Globus pallidus (tissue), 1 donor: ENCODE measurements at places on chromosomes 5 and 9.

GRCh38 chr9:103819936-103820335 lies 274.2 kb upstream of the SMC2 start:
- no peak for DNase-seq

GRCh38 chr9:91727316-91727861 lies 222.6 kb downstream of the ROR2 start:
- DNase-seq = no peak

DNA sequence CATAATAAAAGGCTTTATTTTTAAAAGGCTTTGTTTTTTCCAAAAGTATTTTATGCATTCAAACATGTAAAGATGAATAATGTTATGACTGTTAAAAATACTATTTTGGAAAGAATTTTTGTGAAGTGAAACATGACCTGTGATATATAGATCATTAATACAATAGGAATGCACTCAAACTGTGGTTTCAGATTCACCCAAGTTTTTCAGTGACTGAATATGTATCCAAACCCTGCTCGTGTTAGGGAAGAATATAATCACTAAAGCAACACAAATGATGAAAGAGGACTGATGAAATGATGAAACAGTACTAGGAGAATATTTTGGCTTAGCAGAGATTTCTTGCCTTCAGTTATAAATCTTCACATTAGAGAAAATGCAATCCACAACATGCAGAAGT lies 278.0 kb downstream of the ADAMTS6 start:
- DNase-seq = no peak

- peak; percentile 70 for DNase-seq
Measured at GRCh38 chr5:133289686-133290367, 238.0 kb downstream of the HSPA4 start.

GRCh38 chr5:105812304-105812703 lies 1858.4 kb downstream of the EFNA5 start:
- DNase-seq = no peak

DNA sequence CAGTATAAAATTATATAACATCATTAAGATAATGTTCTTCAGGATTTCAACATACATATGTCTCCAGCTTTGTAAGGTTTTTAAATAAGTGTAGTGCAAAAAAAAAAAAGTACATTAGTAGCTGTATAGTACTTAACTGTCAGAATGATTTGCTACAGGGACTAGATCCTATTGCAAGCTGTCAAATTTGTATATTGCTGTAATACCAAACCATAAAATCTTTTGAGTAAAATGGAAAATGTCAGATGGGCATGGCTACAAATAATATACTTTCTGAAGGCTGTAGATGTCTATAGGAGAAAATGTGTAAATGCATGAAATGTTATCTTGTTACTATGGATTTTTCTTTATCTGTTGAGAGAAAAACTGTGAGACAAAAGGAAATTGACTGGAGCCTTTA lies 298.5 kb downstream of the KDM4C start:
- no peak for DNase-seq
